ENCODE measurements at places on chromosomes 6 and 20. TPM values are rescaled to one million over a fixed set of nuclear protein-coding genes. Genes with fewer than 3 reads are reported as not detected.

The TUBE1 gene
- 18.4 TPM for total RNA-seq

The C20orf202 gene
- not detected for total RNA-seq

The HLA-DQA1 gene
- not detected for total RNA-seq

The NKX2-4 gene
- total RNA-seq = not detected

The CRIP3 gene
- total RNA-seq = not detected

The SLC12A5 gene
- not detected for total RNA-seq

The RIPPLY2 gene
- 1.4 TPM for total RNA-seq

The CLPSL2 gene
- total RNA-seq = not detected

The CGAS gene
- 3.3 TPM for total RNA-seq

The TNF gene
- not detected for total RNA-seq

The C6orf141 gene
- 6.5 TPM for total RNA-seq

The DEFB124 gene
- total RNA-seq = not detected

The SCAF8 gene
- total RNA-seq = 39.1 TPM

The UBD gene
- total RNA-seq = not detected

The ARFGEF3 gene
- total RNA-seq = under 0.01 TPM

The TMEM63B gene
- total RNA-seq = 22.8 TPM

The HUS1B gene
- 1.1 TPM for total RNA-seq

The TRERF1 gene
- total RNA-seq = 6.6 TPM

The ADAM33 gene
- total RNA-seq = 101 TPM

The USP49 gene
- total RNA-seq = 2.2 TPM

The MCCD1 gene
- not detected for total RNA-seq

The NFATC2 gene
- total RNA-seq = under 0.01 TPM

The REM1 gene
- not detected for total RNA-seq

The SLA2 gene
- not detected for total RNA-seq

The EYS gene
- under 0.01 TPM for total RNA-seq

The LAMA2 gene
- 64.7 TPM for total RNA-seq

The FAM209B gene
- total RNA-seq = not detected

The CST2 gene
- total RNA-seq = not detected

The FAM83D gene
- 28.7 TPM for total RNA-seq

The OTOR gene
- not detected for total RNA-seq

The SNX14 gene
- total RNA-seq = 99.9 TPM

The ARMH2 gene
- not detected for total RNA-seq

The TPD52L1 gene
- 0.59 TPM for total RNA-seq

The CD83 gene
- total RNA-seq = 3.9 TPM

The BPIFB4 gene
- not detected for total RNA-seq

The YIPF3 gene
- 62.8 TPM for total RNA-seq

The CALHM6 gene
- 0.59 TPM for total RNA-seq

The ELOVL2 gene
- total RNA-seq = 0.39 TPM

The SLC13A3 gene
- 2.5 TPM for total RNA-seq

The TSBP1 gene
- total RNA-seq = not detected

The NMBR gene
- total RNA-seq = 0.37 TPM

The UBE2C gene
- 31.2 TPM for total RNA-seq

The KIF3B gene
- total RNA-seq = 30.3 TPM
